Activated T-cell treated with anti-CD3 and anti-CD28 coated beads, Interleukin-2, amount 50 U/mL, for 72 hours (primary cell): ENCODE measurements at places on chromosomes 2 and 18. TPM values are rescaled to one million over a fixed set of nuclear protein-coding genes. Genes with fewer than 3 reads are reported as not detected.

Gene APOB
- total RNA-seq = not detected

Gene SCN1A
- not detected for total RNA-seq

Gene NPPC
- total RNA-seq = 1.1 TPM

Gene G6PC2
- total RNA-seq = not detected

Gene GATA6
- 0.39 TPM for total RNA-seq

Gene AGXT
- total RNA-seq = not detected

Gene DOK6
- not detected for total RNA-seq

Gene IL1B
- total RNA-seq = 0.14 TPM

DNA sequence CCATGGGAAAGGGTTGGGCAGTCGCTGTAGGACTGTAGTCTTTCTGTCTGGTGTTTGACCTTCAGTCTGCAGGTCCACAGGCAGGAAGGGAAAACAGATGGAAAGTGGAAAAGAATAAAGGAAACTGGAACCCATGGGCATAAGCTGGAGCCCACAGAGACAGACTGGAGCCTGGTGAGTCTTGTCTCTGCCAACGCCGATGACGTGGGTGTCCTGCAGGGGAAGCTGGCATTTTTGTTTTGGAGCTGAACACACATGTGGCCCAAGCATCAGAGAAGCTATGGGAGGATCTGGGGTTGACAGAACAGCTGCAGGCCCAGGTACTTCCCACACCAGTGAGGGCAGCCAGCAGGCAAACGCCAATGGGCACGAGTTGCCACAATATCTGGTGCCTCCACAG, 28.2 kb upstream of the SOCS6 start:
- no peak overlapping the region for H3K4me3 ChIP-seq
- no peaks in the 10 kb centered on the region for H3K4me1 ChIP-seq
- H3K27me3 ChIP-seq = peaks cover 15% of the 10 kb centered on the region
- H3K27ac ChIP-seq = no peak overlapping the region
- DNase-seq = no peak
- H3K36me3 ChIP-seq = no peaks in the 10 kb centered on the region

- H3K27ac ChIP-seq = no peak overlapping the region
- peaks cover 29% of the 10 kb centered on the region for H3K4me1 ChIP-seq
- no peaks in the 10 kb centered on the region for H3K36me3 ChIP-seq
- no peaks in the 10 kb centered on the region for H3K27me3 ChIP-seq
- no peak for DNase-seq
Observed at GRCh38 chr2:127463155-127463991, 45.1 kb downstream of the PROC start.

- H3K27me3 ChIP-seq = no peaks in the 10 kb centered on the region
- H3K4me1 ChIP-seq = no peaks in the 10 kb centered on the region
- H3K36me3 ChIP-seq = no peaks in the 10 kb centered on the region
Observed at GRCh38 chr18:74422541-74422940, 34.6 kb downstream of the DIPK1C start.

DNA sequence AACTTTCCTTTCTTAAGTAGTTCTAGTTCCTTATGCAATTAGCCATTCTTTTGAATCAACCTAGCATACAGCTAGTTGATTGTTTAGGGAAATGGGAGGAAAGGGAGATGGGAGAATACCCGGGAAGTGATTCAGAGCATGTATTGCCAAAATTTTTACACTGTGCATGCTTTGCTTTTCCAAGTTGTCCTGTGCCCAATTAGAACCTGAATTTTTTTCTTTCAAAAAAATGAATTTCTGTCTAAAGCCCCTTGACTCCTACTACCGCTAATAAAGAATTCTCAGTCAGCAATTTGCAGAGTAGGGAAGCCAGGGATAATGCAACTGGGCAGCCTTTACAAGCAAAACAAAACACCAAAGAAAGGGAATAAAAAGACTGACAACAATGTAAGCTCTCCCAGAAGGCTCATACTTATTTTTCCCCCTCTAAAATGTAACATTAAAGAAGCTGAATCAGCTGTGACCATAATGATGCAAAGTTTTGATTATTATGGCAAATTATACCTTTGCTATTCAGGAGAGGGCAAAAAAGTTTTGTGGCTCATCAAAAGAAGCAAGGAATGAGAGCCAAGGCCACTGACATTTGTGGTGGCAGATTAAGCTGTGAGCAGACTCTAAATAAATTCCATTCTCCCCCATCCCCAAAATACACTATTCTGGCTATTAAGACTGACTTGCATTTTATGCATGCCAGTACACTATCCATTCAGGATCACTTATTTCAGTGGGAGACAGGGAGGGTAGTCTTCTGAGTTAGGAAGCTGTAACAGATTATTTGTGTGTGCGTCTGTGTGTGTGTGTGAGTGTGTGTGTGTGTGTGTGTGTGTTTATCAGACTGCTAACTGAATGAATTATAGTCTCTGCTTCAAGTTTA, 174.3 kb downstream of the ERBB4 start:
- no peaks in the 10 kb centered on the region for H3K4me1 ChIP-seq
- H3K4me3 ChIP-seq = no peak overlapping the region
- no peak for DNase-seq
- H3K27me3 ChIP-seq = no peaks in the 10 kb centered on the region
- H3K36me3 ChIP-seq = no peaks in the 10 kb centered on the region

- H3K36me3 ChIP-seq = no peaks in the 10 kb centered on the region
- H3K27ac ChIP-seq = no peak overlapping the region
- H3K4me1 ChIP-seq = no peaks in the 10 kb centered on the region
- H3K27me3 ChIP-seq = no peaks in the 10 kb centered on the region
- H3K4me3 ChIP-seq = no peak overlapping the region
- DNase-seq = no peak
Observed at GRCh38 chr2:29582062-29582461, 339.3 kb downstream of the ALK start.

GRCh38 chr18:47526147-47526546, 274.7 kb upstream of the SKOR2 start:
- H3K36me3 ChIP-seq = no peaks in the 10 kb centered on the region
- no peak for DNase-seq
- H3K27ac ChIP-seq = no peak overlapping the region
- H3K4me1 ChIP-seq = no peaks in the 10 kb centered on the region

DNA sequence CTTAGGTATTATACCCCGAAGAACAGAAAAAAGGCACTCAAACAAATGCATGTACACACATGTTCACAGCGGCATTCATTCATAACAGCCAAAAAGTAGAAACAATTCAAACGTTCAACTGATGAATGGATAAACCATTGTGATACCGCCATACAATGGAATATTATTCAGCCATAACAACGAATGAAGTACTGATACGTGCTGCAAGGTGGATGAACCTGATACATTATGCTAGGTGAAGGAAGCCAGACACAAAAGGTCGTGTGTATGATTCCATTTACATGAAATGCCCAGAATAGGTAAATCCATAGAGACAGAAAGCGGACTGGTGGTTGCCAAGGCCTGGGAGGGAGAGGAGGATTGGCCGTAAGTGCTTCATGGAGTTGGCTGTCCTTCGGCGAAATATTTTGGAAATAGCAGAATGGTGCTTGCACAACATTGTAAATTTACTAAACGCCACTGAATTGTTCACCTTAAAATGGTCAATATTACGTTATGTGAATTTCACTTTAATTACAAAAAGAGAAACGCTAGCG, 750 bp upstream of the RMP24 start:
- peak overlapping the region; percentile 92 for H3K4me3 ChIP-seq
- no peak for DNase-seq
- peak overlapping the region; percentile 96 for H3K27ac ChIP-seq
- H3K36me3 ChIP-seq = peaks cover 14% of the 10 kb centered on the region
- peaks cover 51% of the 10 kb centered on the region for H3K4me1 ChIP-seq

GRCh38 chr2:25062511-25062917, 20.6 kb downstream of the EFR3B start:
- no peak for DNase-seq
- H3K27ac ChIP-seq = no peak overlapping the region
- H3K4me1 ChIP-seq = peaks cover 8% of the 10 kb centered on the region
- peaks cover 3% of the 10 kb centered on the region for H3K36me3 ChIP-seq
- no peaks in the 10 kb centered on the region for H3K27me3 ChIP-seq

DNA sequence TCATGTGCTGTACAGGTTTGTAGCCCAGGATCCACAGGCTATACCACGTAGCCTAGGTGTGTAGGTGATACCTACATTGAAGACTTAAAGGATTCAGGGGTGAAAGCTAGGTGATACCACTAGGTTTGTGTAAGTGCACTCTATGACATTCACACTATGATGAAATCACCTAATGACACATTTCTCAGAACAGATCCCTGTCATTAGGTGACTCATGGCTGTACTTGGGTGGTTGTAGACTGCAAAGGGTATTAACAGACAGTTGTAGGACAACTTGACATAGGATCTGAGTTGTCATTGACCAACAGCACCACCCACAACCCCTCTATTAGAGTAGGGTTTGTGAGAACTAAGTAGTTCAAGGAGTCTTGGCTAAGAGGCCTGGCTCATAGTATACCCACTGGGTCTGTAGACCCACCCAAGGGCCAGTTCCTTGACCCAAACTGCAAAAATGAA, 27.7 kb upstream of the SMCHD1 start:
- H3K4me1 ChIP-seq = peaks cover 33% of the 10 kb centered on the region
- peak overlapping the region; percentile 72 for H3K27ac ChIP-seq
- no peaks in the 10 kb centered on the region for H3K27me3 ChIP-seq
- DNase-seq = peak; percentile 60
- H3K36me3 ChIP-seq = peaks cover 12% of the 10 kb centered on the region

GRCh38 chr2:3212984-3213383, 164.6 kb downstream of the EIPR1 start:
- H3K27me3 ChIP-seq = no peaks in the 10 kb centered on the region
- no peak overlapping the region for H3K27ac ChIP-seq
- no peak overlapping the region for H3K4me3 ChIP-seq
- no peak for DNase-seq

GRCh38 chr2:105595536-105595935, 149.2 kb upstream of the NCK2 start:
- DNase-seq = peak; percentile 42
- no peak overlapping the region for H3K27ac ChIP-seq
- H3K4me1 ChIP-seq = peaks cover 42% of the 10 kb centered on the region
- H3K36me3 ChIP-seq = peaks cover 2% of the 10 kb centered on the region
- H3K4me3 ChIP-seq = no peak overlapping the region

GRCh38 chr2:48016225-48017019, 110.1 kb upstream of the FBXO11 start:
- no peaks in the 10 kb centered on the region for H3K4me1 ChIP-seq
- no peak for DNase-seq
- peaks cover 17% of the 10 kb centered on the region for H3K27me3 ChIP-seq

DNA sequence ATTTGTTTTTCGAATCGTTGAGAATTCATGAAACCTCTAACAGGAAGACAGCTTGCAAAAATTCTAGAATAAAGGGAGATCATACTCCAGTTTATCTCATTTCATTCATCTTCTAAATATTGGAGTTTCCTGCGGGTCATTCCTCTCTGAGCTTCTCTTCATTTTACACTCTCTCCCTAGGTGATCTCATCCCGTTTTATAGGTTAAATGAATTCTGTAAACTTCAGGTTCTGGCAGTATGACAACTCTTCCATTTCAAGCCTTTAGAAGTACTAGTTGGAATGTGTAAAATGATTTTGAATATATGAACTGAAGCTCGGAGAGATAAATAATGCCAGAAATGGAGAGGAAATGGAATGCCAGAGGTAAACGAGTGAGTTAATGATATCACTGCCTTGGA, 312.4 kb downstream of the METTL4 start:
- H3K27me3 ChIP-seq = no peaks in the 10 kb centered on the region
- H3K4me3 ChIP-seq = no peak overlapping the region
- DNase-seq = no peak
- H3K4me1 ChIP-seq = no peaks in the 10 kb centered on the region

GRCh38 chr2:67255933-67256615, 141.1 kb upstream of the ETAA1 start:
- no peak overlapping the region for H3K4me3 ChIP-seq
- H3K27ac ChIP-seq = no peak overlapping the region
- H3K36me3 ChIP-seq = peaks cover 1% of the 10 kb centered on the region
- no peaks in the 10 kb centered on the region for H3K4me1 ChIP-seq
- no peak for DNase-seq
- no peaks in the 10 kb centered on the region for H3K27me3 ChIP-seq
